NCI-H2227 treated with DMSO at 0.1 percent for 48 hours (cell line): ENCODE measurements at places on chromosomes 16 and 17.

- no peak for DNase-seq
Measured at GRCh38 chr17:13410874-13411273, 190.9 kb downstream of the HS3ST3A1 start.

- DNase-seq = no peak
Measured at GRCh38 chr16:87135246-87136030, 181.8 kb downstream of the C16orf95 start.

DNA sequence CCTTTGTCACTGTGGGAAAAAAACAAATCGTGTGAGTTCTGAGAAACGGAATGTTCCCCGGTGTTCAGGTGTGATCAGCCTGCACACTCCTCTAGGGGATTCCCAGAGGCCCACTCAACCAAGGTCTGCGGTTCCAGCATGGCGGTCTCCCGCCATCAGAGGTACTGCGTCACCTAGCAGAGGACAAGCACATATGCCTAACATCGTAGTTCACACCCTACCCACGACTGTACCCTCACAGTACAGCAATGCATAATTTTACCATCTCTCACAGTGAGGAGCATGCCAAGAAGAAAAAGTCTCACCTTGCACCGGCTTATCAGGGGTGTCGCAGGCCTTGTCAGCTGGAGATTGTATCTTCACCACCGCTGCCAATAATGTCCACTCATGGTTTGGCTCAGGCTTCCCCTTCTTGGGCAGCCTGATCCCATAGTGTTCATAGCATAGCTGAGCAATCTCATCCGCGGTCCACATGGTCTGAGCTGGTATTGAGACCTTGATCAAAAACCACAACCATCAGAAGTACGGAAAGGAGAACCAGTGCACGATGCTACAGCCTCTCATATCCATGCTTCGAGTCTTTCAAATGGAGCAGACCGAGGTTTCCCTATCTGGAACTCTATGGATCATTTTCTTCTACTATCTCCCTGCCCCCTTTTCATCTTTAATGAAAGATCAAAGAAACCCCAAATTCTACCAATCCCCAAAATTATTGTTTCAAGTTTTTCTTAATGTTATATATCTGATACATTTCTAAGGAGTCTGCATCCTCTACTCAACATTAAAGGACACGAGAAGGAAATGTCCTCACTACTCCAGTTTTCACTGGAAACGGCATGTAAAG lies 2.5 kb downstream of the ADAT1 start:
- DNase-seq = no peak

DNA sequence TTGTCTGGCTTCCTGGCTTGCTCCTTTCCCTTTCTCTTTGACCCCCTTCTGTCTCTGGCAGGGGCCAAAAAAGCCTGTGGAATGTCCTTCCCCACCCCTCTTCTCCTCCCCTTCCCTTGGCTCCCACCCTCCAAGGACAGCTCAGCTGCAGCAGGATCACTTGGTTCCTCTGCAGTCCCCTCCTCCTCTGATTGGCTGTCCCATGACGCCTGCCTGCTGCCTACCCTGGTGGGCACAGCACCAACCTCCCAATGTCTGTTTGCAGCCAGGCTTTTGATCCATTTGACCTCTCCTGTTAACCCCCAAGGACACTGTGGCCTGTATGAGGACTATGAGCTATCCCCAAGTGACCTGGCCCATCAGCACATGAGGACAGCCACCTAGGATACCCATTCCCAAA lies 14.8 kb upstream of the MTMR4 start:
- no peak for DNase-seq

GRCh38 chr17:58702045-58702476 lies 9.7 kb downstream of the RAD51C start:
- DNase-seq = no peak

GRCh38 chr17:77948690-77949114 lies 9.8 kb upstream of the TNRC6C start:
- peak; percentile 34 for DNase-seq

GRCh38 chr17:41912925-41913324 lies 5.8 kb downstream of the ACLY start:
- DNase-seq = no peak

DNA sequence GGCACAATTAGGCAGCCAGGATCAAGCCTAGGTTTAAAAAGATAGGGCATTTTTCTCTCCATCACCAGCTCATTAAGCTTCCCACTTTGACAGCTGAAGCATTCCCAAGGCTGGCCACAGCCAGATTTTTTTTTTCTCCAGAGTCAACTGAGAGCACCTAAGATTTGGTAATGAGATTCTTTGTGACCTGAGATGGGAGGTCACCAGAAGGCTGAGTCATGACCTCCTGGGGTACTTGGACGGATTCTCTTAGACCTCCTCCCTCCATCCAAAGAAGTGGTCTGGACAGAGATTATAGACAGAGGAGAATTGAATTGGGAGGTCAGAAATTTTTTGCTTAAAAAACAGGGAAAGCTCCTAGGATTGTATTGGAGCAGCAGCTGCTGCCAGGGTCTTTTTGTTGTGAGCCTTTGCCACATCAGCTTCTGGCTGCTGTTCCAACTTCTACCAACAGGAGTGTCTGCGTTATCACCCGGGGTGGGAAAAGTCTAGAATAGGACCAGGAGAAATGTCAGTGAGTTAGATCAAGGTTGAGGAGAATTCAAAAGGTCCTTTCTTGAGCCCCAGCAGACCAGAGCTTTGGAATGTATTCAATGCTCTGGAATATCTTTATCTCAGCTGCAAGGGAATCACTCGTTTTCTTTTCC lies 221.2 kb upstream of the N4BP1 start:
- no peak for DNase-seq

GRCh38 chr17:57810721-57811637 lies 38.9 kb downstream of the MRPS23 start:
- DNase-seq = peak; percentile 25

GRCh38 chr16:21097151-21097550 lies 53.5 kb downstream of the DNAH3 start:
- DNase-seq = no peak

DNA sequence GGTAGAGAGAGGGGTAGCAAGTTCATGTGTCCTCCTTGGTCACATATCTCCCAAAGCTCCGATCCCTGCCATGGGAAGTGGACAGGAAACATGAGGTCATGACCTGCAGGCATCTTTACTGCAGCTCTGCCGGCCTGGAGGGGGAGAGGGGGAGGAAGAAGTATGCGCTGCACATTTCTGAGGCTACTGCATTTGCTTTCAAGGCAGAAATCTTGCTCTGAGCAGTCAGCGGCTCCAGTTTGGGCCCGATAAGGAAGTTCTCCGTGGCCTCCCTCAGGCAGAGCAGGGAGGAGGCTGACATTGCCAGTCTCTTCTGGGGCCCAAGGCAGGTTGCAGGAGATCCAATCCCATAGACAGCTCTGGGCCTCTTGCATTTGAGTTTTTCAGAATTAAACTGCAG lies 1.5 kb upstream of the NHERF1 start:
- no peak for DNase-seq

- DNase-seq = peak; percentile 25
Measured at GRCh38 chr16:14193316-14193871, 122.3 kb downstream of the MRTFB start.

GRCh38 chr17:4073983-4074830 lies 68.6 kb downstream of the ZZEF1 start:
- DNase-seq = no peak

- no peak for DNase-seq
Measured at GRCh38 chr17:78383725-78384471, 5.4 kb downstream of the PGS1 start.

GRCh38 chr17:40608061-40608581 lies 39.5 kb downstream of the SMARCE1 start:
- DNase-seq = no peak

- DNase-seq = no peak
Measured at GRCh38 chr17:64061178-64061898, 40.9 kb upstream of the ICAM2 start.

DNA sequence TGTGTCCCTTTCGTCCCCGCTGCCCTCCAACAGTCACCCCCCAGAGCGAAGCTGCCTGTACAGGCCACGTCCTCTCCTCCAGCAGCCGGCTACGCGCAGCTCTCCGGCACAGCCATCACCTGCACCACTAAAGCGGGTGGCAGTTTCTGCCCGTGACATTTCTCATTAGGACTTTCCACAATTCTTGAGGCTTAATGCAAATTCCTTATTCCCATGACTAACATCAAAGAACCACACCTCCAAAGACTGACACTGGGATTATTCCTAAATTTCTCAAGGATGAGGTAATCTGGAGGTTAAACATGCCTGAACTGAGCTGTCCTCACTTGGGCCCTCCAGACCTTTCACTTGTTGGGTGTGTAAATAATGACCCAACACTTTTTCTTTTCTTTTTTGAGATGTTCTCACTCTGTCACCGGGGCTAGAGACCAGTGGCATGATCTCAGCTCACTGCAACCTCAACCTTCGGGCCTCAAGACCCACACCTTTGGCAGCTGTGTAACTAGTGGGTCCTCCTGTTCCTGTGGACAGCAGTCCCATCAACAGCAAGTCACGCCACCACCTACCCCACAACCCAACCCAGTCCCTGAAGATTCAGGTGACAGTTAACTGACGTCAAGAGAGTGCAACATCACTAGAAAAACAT lies 11.7 kb downstream of the ANKRD11 start:
- DNase-seq = no peak

DNA sequence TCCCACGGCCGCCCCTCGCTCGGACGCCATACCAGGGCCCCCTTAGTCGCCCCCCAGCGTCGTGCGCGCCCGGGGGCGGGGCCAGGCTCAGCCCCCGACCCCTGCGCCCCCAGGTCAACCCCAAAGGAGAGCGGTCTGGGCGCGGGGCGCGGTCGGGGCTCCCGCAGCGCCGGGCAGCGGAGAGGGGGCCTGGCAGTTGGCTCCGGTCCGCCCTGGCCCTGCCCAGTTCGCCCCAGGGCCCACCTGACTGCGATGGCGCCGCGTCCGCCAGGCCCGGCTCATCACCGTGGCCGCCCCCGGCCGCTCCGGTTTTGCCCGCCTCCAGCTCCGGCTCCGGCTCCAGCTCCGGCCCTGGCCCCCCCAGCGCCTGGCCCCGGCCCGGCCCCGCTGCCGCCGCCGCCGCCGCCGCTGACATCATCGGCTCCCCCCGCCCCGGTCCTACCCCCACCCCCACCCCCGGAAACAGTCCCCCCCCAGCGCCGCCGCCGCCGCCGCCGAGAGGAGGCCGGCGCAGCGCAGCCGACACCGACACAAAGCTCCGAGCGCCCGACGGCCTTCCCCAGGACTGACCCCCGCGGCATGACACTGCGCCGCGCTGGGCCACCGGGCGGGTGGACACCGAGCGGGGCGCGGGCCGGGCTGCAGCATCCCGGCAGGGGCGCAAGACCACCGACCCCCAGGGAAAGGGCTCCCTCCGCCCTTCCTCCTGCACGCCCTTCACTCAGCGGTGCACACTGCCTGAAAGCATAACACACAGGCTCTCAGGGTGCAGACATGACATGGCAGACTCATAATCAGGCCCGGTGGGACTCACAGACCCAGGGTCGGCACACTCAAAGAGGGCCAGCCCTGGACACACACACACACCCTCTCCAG lies at the start of gene ZBTB4:
ZBTB4 (minus strand) TSS at position 419 of the 876 bp plus-strand sequence. CDS start 12,830 bp downstream, outside the sequence.
- DNase-seq = no peak

DNA sequence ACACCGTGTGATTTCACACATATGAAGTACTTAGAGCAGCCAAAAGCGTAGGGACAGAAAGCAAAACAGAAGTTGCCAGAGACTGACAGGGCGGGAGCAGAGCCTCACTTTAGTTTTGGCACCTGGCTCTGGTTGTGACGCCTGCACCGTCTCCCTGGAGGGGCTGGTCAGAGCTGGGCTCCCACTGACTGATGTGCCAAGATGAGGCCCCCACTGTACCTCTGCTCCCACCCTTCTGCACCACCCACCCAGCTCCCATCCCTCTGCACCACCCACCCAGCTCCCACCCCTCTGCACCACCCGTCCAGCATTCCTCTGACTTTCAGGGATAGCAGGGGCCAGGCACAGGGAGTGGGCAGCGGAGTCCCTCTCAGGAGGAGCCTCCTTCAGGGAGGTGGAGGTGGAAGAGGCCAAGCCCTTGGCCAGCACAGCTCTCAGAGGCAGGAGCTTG lies 3.2 kb upstream of the PRSS21 start:
- no peak for DNase-seq

DNA sequence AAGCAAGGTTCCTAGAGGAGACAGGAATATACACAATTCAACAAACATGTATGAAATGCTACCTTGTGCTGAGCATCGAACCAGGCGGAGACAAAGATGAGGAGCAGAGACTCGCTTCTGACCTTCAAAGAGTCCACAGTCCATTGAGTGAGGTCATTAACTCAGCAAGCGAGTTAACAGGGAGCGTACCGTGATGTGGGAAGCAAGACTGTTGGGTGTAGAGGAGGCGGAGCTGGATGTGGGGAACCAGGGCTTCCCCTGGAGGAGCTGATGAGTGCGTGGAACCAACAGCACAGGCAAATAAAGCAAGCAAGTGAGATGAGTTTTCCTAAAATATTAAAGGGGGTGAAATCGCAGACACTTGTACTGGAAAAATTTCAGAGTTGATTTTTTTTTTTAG lies 65.0 kb downstream of the NXN start:
- no peak for DNase-seq

DNA sequence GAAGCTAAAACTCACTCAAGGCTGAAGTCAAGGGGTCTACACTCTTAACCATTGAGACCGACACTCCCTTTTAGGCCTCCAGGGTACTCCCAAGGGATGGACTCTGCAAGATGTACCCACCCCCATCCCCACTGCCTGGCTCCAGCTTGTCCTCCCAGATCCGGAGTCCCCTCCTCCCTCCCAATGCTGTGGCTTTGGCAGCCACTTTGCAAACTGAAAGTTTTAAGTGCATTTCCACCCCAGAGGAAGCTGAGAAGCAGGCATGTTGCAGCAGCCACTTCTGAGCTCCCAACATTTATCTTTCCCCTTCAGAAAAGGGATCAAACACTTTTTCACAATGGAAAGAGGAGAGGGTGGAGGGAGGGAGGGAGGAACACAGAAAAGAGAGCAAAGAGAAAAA lies 115.2 kb downstream of the COPRS start:
- DNase-seq = no peak

GRCh38 chr17:34567691-34568465 lies 11.5 kb upstream of the TMEM132E start:
- DNase-seq = peak; percentile 16

DNA sequence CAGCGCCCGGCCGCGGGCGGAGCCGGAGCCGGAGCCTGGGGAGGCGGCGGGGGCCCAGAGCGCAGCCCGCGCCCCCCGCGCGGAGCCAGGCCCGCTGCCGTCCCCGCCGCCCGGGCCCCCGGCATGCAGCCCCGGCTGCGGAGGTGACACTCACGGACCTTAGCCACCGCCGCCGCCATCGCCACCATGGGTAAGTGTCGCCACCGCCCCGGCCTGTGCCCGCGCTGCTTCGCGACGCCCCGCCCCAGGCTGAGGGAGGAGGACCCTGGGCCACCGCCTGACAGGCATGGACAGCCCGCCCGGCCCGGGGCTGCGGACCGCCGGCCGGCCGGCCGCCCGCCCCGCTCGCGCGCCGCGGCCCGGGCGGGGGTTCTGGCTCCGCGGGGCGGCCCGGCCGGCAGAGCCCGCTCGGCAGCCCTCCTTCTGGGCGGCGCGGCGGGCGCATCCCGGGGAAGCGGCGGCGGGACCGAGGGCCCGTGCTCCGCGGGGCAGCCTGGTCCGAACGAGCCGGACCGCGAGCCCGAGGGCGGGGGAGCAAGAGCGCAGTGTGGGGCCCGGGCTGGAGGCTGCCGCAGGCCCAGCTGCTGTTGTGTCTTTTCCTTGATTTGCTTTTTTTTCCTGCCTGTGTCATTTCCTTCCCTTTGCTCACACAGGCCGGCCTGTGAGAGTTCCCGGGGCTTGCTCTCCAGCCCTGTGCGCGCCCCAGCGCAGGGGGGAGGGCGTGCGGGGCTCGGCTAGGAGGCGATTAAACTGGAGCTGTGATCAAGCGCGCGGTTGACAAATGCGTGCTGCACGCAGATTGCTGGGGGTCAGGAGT lies 565 bp downstream of the MAP3K3 start:
- peak; percentile 6 for DNase-seq
